CD4-positive, alpha-beta T cell treated with Interleukin-17A for 1 hour (primary cell): ENCODE measurements at places on chromosomes 4 and X.
A peak's percentile ranks its signal among the peaks of the same experiment; 100 is the strongest.

DNA sequence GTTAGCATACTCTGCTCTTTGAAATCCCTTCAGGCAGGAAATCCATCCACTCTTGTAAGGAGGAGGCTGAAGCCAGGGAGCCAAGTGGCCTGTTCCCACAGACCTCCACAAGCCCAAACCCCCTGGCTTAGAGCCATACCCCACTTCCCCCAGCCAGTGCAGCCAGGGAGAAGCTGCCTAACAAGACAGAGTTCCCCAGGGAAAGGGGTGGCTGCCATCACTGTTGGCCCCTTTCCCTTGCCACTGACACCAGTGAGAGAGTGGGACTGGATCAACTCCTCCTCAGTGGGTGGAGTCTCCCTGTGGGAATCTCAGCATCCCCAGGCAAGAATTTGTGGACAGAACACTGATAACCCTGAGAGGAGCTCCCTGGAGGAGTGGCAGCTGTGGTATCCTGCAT is 389.4 kb downstream of the PABPC4L start:
- DNase-seq: no peak

DNA sequence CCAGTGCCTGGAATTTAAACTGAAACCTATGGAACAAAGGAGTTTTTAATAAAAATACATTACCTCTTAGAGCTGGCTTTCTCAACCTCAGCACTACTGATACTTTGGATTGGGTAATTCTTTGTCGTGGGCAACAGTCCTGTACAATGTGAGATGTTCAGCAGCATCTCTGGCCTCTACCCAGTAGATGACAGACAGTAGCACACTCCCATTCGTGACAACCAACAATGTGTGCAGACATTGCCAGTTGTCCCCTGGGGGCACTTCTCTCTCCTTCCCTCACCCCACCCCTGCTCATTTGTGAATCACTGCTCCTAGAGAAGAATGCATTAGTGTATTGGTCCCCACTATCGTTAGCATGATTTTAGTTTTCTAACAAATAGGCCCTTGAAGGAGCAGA is 16.2 kb downstream of the GPAT3 start:
- no peak for DNase-seq

GRCh38 chr4:120694973-120695372 is 227.6 kb downstream of the PRDM5 start:
- DNase-seq: no peak

- no peak for DNase-seq
These were observed 36.9 kb upstream of the ADAD1 start for GRCh38 chr4:122341886-122342285.

GRCh38 chr4:56307423-56307822 is 79.9 kb downstream of the AASDH start:
- DNase-seq: no peak

DNA sequence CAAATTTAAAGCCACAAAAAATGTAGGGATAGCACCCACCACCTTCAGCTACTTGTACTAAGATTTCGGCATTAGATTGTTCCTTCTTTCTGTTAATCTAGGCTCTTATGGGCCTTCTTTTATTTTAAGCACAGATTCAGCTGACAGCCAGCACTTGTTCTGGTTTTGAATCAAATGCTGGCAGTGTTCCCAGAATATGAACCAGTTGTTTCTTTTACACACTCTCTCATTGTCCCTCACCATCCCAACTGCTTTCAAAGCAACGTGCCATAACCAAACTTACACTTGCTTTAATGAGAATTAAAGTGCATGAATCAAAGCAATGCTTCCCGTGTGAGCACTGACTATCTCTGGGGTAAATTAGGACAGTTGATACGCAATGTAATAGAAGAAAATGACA is 744.5 kb upstream of the FAM241A start:
- DNase-seq: no peak

DNA sequence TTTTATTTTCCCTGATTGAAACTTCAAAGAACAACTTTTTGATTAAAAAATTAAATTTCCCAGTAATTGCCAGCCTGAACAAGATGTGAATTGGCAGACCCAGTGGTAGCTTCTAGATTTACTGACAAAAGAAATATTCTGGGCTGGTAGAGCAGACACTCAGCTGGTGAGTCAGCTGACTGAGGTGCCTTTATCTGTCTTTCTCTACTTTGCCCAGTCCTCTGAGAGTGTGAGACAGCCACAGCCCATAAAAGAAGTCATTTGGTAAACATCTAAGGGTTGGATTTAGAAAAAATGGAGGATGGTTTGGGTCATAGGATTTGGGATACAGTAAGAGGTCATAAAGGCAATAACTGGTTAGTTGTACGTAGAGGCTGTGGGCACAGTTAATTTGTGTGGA is 54.5 kb downstream of the CCSER1 start:
- no peak for DNase-seq

DNA sequence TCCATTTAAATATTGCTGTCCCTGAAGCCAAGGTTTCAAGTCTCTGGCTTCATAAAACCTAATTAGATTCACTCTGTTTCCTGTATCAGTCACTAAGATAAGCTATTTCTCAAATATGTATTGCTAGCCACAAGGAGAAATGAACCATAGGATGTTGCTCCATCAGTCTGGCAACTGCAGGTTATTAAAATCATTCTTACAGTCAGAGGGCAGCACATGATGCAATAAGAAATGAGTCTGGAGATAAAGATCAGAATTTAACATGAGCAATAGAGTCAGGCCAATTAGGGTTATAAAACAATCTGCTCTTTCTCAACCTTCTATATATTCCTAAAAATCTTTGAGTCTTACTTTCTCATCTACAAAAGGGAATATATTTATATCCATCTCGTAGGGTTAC is 7.2 kb downstream of the PRKG2 start:
- no peak for DNase-seq

GRCh38 chrX:120213438-120214265 is 37.0 kb upstream of the ZBTB33 start:
- DNase-seq: peak; percentile 63

DNA sequence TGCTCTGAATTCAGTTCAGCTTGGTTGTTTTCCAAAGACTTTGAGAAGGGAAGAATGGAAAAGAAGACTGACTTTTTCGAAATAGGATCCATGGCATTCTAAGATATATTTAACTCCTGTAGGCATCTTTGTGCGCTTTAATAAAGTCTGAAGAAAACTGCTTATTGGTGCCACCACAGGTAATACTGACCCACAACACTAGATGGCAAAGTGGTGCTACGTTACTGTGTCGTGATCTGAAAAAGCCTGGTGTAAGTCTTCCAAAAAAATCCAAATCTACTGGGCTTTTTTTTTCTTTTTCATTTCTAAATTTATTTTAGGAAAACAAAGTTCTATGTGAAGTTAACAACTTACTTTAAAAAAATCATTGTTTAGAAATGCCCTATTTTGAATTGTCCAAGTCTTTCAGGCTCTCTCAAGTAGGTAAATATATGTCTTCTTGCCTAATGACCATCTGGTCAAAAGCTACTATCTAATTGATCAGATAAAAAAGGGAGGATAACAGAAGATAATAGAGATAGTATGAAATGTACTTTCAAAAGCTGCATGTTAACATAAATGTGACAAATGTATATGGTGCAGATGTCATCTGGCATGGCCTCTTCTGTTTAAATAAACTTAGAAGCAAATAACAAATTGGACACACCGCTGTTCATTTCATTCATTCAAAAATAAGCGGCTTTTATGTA is 47.0 kb upstream of the MID1IP1 start:
- DNase-seq: peak; percentile 50

DNA sequence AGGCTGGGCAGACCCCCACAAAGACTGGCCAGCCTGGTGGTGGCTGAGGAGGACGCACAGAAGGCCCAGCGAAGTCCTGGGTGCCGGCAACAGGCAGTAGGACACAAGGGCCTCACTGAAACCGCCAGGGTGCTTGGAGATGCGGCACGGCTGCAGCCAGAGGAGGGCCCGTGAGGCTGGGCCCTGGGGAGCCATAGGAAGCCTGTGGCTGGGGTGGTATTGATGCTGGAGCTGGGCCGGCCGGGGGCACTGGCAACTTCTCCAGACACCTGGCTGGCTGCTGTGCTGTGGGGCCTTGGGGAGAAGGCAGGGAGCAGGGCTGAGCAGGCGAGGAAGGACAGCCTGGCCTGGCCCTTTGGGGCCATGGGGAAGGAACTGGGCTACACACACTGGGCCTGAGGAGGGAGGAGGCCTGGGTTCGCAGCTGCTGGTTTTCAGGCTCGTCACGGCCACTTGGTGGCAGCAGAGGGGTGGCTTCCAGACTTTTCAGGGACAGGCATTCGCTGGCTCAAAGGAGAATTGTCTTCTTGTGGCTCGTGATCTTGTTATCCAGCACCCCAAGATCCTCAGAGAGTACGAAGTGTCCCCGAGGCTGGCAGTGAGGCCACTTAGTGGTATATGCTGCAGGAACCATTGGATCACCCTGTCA is 37.2 kb downstream of the ATP2B3 start:
- peak; percentile 63 for DNase-seq

DNA sequence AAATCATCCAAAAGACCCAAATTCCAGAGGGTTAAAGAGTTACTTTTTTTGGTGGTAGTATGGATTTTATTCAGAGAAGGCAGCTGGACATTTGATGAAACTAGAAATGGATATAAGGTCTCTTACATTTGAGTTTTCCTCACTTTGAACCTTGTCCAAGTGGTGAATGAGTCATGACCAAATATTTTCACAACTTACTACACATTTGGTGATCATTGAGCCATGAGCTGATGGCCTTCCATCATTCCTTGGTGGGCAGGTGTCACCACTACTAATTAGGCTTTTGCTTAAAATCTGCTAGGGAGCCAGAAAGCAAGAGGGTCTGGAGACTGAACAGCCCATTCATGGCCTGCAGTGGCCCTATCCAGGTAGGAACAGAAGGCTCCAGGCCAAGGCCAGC is 620.2 kb upstream of the INTU start:
- DNase-seq: no peak

DNA sequence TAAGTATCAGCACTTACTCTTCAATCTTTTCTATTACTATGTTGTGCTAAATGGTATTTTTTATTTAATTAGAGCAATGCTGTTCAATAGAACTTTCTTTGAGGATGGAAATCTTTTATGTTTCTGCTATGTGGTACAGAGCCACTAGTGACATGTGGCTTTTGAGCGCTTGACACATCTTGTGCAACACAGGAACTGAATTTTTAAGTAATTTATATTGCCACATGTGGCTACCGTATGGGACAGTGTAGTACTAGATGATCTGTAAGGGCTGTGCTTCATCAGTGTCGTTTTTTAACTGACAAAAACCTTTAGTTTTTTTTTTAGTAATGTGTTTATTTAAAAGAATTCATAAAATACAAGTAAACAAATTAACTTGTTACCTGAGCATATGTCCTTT is 22.4 kb downstream of the HPRT1 start:
- DNase-seq: no peak

- no peak for DNase-seq
These were observed 2024.1 kb upstream of the TENM3 start for GRCh38 chr4:180219080-180219479.

GRCh38 chr4:159433337-159433736 is 330.5 kb downstream of the RAPGEF2 start:
- no peak for DNase-seq
